ENCODE measurements at places on chromosomes 16 and 17. TPM values are rescaled to one million over a fixed set of nuclear protein-coding genes. Genes with fewer than 3 reads are reported as not detected.

TEKT1 gene
- 0.06 TPM for total RNA-seq

GAST gene
- total RNA-seq, result not detected

PRSS33 gene
- not detected for total RNA-seq

CDC42EP4 gene
- 76.9 TPM for total RNA-seq

TTLL6 gene
- 2.3 TPM for total RNA-seq

ACSM2A gene
- total RNA-seq, result 59.3 TPM

LDHD gene
- 14.7 TPM for total RNA-seq

SMTNL2 gene
- total RNA-seq, result 25.6 TPM

COX6A2 gene
- not detected for total RNA-seq

TELO2 gene
- 37.4 TPM for total RNA-seq

GID4 gene
- 8.7 TPM for total RNA-seq

KRT25 gene
- not detected for total RNA-seq

GAS2L2 gene
- total RNA-seq, result not detected

G6PC1 gene
- 0.16 TPM for total RNA-seq

CA7 gene
- not detected for total RNA-seq

NLK gene
- 31.3 TPM for total RNA-seq

SOX15 gene
- 0.88 TPM for total RNA-seq

HIC1 gene
- 13.0 TPM for total RNA-seq

C16orf54 gene
- total RNA-seq, result 4.9 TPM

HCRT gene
- not detected for total RNA-seq

KCNH6 gene
- 0.57 TPM for total RNA-seq

BIRC5 gene
- 1.7 TPM for total RNA-seq

RGS11 gene
- 5.9 TPM for total RNA-seq

CD79B gene
- total RNA-seq, result 11.4 TPM

FAM20A gene
- 77.7 TPM for total RNA-seq

C16orf78 gene
- total RNA-seq, result not detected

NECAB2 gene
- total RNA-seq, result 0.82 TPM

CLEC18B gene
- total RNA-seq, result 5.3 TPM

WNK4 gene
- 14.9 TPM for total RNA-seq

DOC2B gene
- total RNA-seq, result 21.6 TPM

RASL10B gene
- 2.4 TPM for total RNA-seq

TBC1D28 gene
- not detected for total RNA-seq

TAC4 gene
- total RNA-seq, result 0.47 TPM

ODF4 gene
- not detected for total RNA-seq

HS3ST2 gene
- 1.5 TPM for total RNA-seq

CNTROB gene
- total RNA-seq, result 27.5 TPM

SGSH gene
- total RNA-seq, result 63.2 TPM

BPTF gene
- total RNA-seq, result 103 TPM

COG7 gene
- 25.2 TPM for total RNA-seq

RPS15A gene
- total RNA-seq, result 918 TPM

CCL14 gene
- 134 TPM for total RNA-seq

KIF19 gene
- total RNA-seq, result 0.85 TPM

OR4D1 gene
- total RNA-seq, result 0.06 TPM

CCL7 gene
- total RNA-seq, result not detected

RHBDL3 gene
- 0.13 TPM for total RNA-seq

ENPP7 gene
- 0.94 TPM for total RNA-seq

All from kidney (tissue), 22 donors.